Stimulated activated CD8-positive, alpha-beta memory T cell treated with anti-CD3 and anti-CD28 coated beads, Interleukin-4, amount 100 ng/mL, for 4 hours (primary cell): ENCODE measurements at places on chromosomes 1 and 21.
A peak's percentile ranks its signal among the peaks of the same experiment; 100 is the strongest.

- no peak for DNase-seq
Observed at GRCh38 chr1:234633246-234634003, 23.4 kb upstream of the IRF2BP2 start.

DNA sequence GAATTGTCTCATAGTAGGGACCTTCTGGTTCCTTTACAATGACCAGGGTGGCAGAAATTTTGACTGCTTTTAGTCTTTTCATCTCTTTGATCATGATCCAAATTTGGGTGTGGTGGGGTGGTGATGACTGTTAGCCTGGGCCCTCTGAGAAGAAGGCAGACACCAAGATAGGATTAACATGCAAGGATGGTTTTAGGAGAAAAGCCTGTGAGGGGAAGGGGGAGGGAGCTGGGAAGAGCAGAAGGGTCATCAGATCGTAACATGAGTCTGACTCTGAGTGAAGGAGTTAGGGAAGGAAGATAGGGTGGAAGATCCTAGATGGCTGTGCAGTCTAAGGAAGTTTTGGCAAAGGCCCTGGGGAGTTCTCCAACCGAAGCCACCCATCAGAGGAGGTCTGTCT is 28.5 kb upstream of the CAMSAP2 start:
- DNase-seq, result no peak

GRCh38 chr1:46503421-46503820 is 13.8 kb downstream of the DMBX1 start:
- DNase-seq, result no peak

DNA sequence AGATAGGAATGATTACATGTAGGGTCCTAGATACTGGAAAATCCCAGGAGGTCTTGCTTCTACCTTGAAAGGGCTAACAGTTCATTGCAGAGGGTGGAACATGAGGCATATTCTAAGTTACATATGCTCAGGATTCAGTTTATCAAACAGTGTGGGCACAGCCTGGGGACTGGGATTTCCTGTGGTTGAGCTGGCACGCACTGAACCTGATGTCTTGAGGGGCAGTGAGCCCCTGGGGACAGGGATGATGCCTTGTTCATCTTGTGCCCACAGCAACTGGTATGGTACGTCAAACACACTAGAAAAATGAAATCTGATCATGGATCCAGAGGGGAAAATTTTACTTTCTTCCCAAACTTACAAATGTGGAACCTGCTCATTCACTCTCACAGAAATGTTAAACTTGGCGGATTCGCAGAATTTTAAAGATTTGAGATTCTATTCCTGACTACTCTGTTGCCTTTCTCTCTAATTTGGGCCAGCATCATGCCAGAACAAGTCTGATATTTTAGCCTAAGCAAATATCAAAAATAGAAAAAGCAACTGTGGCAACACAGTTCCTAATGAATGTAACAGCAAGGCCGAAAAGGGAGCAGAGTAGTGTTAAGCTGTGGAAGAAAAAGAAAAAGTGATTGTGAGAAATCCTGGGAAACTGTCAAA is 68.2 kb upstream of the COL24A1 start:
- DNase-seq, result no peak

GRCh38 chr1:243943671-243944428 is 93.8 kb upstream of the AKT3 start:
- no peak for DNase-seq

GRCh38 chr1:198001776-198002408 is 84.7 kb downstream of the LHX9 start:
- DNase-seq, result no peak

GRCh38 chr1:4561205-4561604 is 93.2 kb upstream of the AJAP1 start:
- DNase-seq, result no peak

DNA sequence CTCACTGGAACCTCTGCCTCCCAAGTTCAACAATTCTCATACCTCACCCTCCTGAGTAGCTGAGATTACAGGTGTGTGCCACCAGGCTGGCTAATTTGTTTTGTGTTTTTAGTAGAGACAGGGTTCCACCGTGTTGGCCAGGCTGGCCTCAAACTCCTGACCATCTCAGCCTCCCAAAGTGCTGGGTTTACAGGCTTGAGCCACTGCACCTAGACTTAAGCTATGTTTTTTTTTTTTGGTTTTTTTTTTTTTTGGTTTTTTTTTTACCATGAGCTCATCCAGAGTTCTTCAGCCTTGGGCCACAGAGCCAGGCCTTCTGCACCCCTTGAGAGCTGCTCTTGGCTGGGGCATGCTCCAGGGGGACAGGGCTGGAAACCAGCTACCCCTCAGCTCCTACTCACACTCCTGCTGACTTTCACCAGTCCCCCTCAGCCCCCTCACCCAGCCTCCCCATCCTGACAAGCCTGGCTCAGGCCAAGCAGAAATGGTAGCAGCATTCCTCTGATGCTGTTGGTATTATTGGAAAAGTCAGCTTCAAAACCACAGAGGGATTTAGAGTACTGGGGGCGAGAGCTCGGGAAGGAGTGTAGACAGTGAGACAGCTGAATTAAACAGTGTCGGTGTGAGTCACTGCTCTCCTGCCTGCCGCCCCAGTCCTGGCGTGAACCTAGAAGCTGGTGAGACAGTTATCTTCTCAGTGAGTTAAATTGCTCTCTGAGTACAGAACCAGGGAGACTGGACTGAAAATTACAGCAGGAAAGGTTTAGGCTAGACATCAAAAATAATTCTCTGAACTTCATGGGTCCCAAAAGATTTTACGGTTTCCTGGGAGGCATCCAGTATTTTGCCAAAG is 63.7 kb downstream of the NAV1 start:
- DNase-seq, result no peak

DNA sequence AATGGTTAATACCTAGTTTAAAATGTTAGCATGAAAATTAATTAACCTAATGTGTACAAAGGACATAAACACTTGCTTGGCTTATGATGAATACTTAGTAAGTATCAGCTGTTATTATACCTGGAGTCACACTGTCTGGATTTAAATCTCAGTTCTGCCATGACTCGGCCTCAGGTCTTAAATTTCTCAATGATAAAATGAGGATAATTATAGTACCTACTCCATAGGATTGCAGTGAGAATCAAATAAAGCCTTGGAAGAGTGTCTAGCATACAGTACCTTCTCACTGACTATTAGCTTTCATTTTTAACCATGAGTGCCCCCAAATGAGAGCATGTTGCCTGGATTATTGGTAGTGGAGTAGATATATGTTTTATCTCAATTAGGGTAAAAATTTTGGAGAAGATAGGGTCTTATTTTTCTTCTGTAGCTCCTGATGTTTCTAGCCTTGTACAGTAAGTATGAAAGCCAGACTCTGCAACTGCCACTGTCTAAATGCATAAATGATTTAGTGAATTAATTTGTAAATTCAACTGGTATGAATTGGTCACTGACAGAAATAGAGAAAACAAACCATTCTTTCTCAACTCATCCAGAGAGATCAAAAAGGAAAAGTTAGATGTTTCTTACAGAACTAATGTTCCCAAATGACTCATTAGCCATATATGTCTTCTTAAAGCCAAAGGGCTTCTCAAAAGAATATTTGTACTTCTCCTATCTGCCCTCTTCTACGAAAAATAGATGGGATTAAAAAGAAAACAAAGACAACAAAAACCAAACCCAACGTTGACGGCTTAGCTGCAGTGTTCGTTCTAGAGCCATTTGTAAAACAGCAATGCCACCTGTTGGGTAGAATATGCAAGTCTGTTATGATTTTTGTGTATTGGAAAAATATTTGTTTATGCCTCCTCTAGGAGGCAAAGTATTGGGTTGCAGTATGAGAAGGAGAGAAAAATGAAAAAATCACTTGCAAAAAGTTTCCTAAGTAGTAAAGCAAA is 53.8 kb upstream of the MROH9 start:
- no peak for DNase-seq

- DNase-seq, result no peak
Observed at GRCh38 chr1:46676531-46676930, 4.9 kb downstream of the TEX38 start.

DNA sequence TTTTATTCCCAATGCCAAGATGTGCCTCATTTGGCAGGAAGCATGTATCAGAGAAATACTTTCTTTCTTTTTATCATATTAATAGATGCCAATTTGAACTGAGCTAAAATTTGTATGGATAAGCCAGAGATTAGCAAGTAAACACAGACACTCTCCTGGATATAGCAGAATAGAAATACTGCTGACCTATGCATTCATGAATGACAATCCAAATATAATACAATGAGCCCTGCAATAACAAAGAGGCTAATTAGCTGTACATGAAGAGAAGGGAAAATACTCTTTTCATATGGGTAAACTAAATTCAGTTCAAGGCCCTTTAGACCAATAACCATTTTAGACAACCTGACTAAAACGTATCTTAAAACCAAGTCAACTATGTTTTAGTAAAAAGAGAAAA is 388.1 kb upstream of the NR5A2 start:
- DNase-seq, result no peak

DNA sequence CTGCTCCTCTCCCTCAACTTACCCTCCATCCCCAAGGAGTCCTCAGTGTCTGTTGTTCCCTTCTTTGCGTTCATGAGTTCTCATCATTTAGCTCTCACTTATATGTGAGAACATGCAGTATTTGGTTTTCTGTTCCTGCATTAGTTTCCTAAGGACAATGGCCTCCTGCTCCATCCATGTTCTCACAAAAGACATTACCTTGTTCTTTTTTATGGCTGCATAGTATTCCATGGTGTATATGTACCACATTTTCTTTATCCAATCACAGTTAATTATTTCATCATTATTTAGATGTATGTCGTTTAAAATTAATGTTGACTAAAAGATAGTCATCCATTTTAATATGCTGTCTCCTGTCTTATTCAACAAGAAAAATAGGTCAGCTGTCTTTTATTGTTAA is 134.1 kb downstream of the CRB1 start:
- no peak for DNase-seq

GRCh38 chr1:220877377-220878095 is 1.7 kb upstream of the HLX start:
- no peak for DNase-seq

DNA sequence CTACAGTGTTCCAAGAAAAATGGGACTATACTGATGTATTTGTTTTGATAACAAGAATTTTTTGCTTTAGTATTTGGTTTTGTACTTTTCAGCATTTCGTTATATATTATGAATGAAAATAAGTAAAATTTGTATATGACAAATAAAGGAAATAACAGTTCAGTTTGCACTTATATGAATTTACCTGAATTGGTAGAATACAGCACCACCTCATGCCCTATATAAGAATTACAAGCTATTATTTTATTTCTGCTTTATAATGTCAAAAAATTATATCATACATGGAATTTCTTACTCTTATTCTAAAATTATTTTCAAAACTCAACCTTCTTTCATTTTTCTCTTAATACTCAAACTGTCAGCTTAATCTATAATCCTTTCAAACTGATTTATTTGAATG is 14.6 kb downstream of the EFCAB7 start:
- no peak for DNase-seq

GRCh38 chr1:119040906-119041305 is 52.8 kb upstream of the TBX15 start:
- no peak for DNase-seq

DNA sequence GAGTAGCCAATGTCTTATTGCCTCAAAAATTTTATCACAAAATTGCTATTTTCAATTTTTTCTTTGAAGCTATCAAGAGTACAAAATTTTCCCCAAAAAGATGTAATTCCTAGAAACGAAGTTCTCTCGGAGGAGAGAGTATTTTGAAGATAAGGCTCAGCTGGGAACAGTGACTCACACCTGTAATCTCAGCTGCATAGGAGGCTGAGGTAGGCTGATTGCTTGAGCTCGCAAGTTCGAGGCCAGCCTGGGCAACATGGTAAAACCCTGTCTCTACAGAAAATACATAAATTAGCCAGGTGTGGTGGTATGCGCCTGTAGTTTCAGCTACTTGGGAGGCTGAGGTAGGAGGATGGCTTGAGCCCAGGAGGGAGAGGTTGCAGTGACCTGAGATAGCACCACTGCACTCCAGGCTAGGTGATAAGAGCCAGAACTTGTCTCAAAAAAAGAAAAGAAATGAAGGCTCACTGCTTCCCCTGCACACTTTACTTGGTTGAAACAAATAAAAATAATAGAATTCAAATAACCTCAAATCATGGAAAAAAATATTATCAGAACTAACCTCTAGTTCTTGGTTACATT is 22.2 kb downstream of the TUT4 start:
- DNase-seq, result no peak

GRCh38 chr1:46489169-46489637 is 433 bp upstream of the DMBX1 start:
- DNase-seq, result peak; percentile 24

DNA sequence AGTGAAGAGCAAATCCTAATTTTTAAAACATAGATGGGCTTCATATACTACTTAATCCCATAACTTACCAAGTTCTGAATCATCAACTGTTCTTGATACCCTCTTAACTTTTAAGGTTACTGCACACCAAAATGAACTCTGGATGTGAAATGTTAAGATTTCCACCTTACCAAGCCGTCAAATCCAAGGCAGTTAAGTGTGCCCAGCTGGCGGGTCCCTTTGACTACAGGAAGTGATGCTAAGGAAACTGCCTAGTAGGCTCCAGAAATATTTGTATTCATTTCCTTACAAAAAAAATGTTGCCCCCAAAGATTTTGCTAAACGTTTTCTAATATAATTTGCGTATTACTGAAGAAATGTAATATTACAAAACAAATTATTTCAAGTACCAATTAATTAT is 10.7 kb downstream of the NRIP1 start:
- DNase-seq, result no peak

DNA sequence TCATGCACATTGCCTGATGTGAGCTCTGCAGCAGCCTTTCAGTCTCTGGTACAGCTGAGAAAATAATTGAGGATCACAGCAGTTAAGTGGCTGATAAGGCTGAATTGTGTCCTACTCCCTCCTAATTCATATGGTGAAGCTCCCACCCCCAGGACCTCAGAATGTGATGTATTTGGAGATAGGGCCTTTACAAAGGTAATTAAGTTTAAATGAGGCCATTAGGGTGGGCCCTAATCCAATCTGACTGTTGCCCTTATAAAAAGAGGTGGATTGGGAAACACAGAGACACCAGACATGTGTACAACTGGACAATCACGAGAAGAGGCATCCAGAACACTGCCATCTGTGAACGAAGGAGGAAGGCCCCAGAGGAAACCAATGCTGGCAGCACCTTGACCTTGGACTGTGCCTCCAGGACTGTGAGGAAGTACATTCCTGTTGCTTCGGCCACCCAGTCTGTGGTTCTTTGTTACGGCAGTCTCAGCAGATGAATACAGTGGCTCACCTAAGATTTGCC is 148.1 kb downstream of the TRABD2B start:
- no peak for DNase-seq

- DNase-seq, result no peak
Observed at GRCh38 chr1:45952072-45952471, 148.7 kb downstream of the MAST2 start.

DNA sequence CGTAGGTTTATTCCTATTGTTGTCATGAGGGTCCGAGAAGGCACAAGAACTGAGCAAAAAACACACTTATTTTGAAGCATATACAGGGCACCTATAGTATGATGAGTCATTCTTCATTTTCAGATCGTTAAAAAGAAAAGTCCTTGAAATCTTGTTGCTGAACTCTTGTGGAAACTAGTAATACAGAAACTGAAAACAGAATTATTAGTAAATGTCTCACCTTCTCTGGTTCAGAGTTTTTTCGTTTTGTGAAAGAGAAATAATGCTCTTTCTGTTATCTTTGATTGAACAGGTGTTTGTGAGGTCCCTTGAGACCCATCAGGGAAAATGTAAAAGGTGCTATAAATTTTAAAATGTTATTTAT is 102.0 kb upstream of the COA6 start:
- no peak for DNase-seq
